ENCODE measurements at places on chromosomes 4 and X.

- no peak for DNase-seq
These were observed 38.9 kb downstream of the RUFY3 start for GRCh38 chr4:70760662-70761061.

DNA sequence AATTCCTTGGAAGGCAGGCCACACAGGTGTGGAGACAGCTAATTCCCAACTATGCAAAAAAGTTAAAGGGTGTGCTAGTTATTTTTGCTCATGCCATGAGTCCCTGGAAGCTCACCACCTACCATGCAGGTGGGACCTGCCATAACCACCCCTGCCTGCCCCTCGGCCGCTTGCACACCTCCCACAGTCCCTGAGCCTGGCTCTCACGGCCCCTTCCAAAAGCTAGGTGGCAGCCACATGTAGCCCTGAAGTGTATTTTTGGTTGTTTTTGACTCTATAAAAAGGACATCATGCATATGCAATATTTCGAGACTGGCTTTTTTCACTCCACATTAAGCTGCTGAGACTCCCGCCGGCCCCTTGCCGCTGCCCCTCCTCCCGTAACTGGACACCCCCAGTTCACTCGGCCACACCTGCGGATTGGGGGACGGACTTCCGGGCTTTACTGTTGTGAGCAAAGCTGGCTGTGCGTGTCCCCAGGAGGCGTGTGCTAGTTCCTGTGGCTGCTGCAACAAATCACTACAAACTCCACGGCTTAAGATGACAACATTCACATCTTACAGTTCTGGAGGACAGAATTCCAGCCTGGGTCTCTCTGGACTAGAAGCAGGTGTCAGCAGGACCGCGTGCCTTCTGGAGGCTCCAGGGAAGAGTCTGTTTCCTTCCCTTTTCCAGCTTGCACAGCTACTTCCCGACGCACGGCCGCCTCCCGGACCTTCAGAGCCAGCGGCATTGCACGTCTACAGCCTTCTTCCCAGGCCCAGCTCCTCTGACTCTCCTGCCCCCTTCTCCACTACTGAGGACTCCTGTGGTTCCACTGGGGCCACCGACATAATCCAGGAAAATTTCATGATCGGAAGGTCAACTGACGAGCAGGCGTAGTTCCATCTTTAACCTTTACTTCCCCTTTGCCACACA lies 24.8 kb downstream of the ZFYVE28 start:
- DNase-seq: peak; percentile 64

- peak; percentile 56 for DNase-seq
These were observed 32.7 kb upstream of the AMBN start for GRCh38 chr4:70559211-70559830.

- DNase-seq: no peak
These were observed 208.4 kb downstream of the ANTXR2 start for GRCh38 chr4:79864500-79865200.

- DNase-seq: no peak
These were observed 428.8 kb downstream of the IL15 start for GRCh38 chr4:142065086-142065647.

DNA sequence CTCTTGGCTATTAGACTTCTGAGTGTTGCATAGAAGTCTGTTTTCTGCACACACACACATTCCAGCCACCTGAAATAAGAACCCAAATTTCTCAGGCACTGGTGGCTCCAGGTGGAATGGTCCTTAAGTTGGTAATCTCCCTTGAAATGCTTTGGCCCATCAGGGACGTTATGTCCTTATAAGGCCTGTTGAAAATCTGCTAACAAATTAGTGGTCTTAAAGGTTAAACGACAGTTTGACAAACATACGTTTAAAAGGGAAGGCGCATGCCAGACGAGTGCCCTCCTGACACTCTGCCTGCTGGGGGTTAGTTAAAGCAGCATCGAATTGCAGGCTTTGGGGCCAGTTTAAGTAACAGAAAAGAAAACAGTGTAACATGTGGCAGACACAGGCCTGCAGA lies 125.0 kb downstream of the TBX22 start:
- DNase-seq: no peak

- no peak for DNase-seq
These were observed 100.0 kb downstream of the DOCK11 start for GRCh38 chrX:118595501-118596042.

- DNase-seq: no peak
These were observed 292.8 kb downstream of the RAPGEF2 start for GRCh38 chr4:159395693-159396092.

DNA sequence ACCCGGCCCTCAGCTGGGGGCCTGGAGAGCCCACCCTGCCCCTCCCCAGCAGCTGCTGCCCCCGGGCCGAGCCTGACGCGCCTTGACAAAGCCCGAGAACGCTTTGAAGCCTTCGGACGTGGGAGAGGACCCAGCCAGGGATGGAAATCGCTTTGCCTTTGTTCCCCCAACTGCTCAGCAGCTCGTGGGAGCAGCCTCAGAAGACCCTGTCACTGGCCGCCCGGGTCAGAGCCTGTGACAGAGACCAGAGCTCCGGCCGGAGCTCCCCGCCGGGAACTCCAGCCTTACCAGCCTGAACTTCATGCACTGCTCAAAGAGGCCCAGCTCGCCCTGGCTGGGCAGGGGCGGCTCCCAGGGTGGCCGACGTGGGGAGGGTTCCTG lies 2.6 kb upstream of the SLC6A8 start:
- peak; percentile 28 for DNase-seq

GRCh38 chrX:100599456-100599855 lies 14.7 kb downstream of the TNMD start:
- DNase-seq: no peak

DNA sequence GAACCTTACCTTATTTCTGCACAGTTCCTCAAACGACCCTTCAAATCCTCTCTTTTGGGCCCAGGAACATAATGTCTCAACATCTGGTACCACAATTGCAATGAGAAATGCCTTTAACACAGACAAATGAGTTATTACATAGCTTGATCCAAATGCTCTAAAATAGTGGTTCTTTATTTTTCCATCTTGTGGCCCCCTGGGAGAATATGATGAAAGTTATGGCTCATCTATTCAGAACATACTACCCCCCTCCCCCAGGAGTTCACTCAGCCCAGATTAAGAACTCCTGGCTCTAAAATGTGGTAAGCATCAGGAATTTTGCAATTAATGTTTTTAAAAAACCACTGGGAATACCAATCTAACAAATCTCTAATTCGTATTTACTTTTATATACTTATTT lies 23.9 kb upstream of the CENPU start:
- no peak for DNase-seq

GRCh38 chr4:16765546-16765945 lies 132.9 kb downstream of the LDB2 start:
- no peak for DNase-seq
